ENCODE measurements at places on chromosomes 13 and 19. TPM values are rescaled to one million over a fixed set of nuclear protein-coding genes. Genes with fewer than 3 reads are reported as not detected.

The DIRAS1 gene
- 5.3 TPM for total RNA-seq

The ERICH4 gene
- not detected for total RNA-seq

The NMRK2 gene
- total RNA-seq, result not detected

The ZNF208 gene
- 0.41 TPM for total RNA-seq

The GSX1 gene
- total RNA-seq, result not detected

The C19orf18 gene
- total RNA-seq, result not detected

The NKG7 gene
- not detected for total RNA-seq

The KLK4 gene
- total RNA-seq, result not detected

The ZNF506 gene
- 19.5 TPM for total RNA-seq

The COX6B2 gene
- 0.29 TPM for total RNA-seq

The RFPL4AL1 gene
- not detected for total RNA-seq

The SOX21 gene
- total RNA-seq, result not detected

The DGKH gene
- 17.2 TPM for total RNA-seq

The DIAPH3 gene
- total RNA-seq, result 7.5 TPM

The PRKCG gene
- total RNA-seq, result 0.13 TPM

The ZNF888 gene
- 4.3 TPM for total RNA-seq

The EPS8L1 gene
- total RNA-seq, result 30.5 TPM
